Lung (tissue), 17 donors: ENCODE measurements at places on chromosomes 2 and 18. TPM values are rescaled to one million over a fixed set of nuclear protein-coding genes. Genes with fewer than 3 reads are reported as not detected.
A peak's percentile ranks its signal among the peaks of the same experiment; 100 is the strongest.

GRCh38 chr18:45399643-45400042 is 215.6 kb upstream of the SLC14A2 start:
- H3K27ac ChIP-seq: no peak overlapping the region
- DNase-seq: no peak
- no peaks in the 10 kb centered on the region for H3K36me3 ChIP-seq
- H3K4me3 ChIP-seq: no peak overlapping the region
- H3K4me1 ChIP-seq: no peaks in the 10 kb centered on the region

- H3K4me3 ChIP-seq: no peak overlapping the region
- H3K27me3 ChIP-seq: no peaks in the 10 kb centered on the region
- H3K4me1 ChIP-seq: no peaks in the 10 kb centered on the region
Measured at GRCh38 chr2:150023663-150024062, 436.1 kb upstream of the MMADHC start.

GRCh38 chr18:55102501-55102900 is 143.2 kb upstream of the CCDC68 start:
- no peaks in the 10 kb centered on the region for H3K4me1 ChIP-seq
- no peaks in the 10 kb centered on the region for H3K27me3 ChIP-seq
- H3K36me3 ChIP-seq: no peaks in the 10 kb centered on the region
- H3K27ac ChIP-seq: no peak overlapping the region
- DNase-seq: peak; percentile 61

DNA sequence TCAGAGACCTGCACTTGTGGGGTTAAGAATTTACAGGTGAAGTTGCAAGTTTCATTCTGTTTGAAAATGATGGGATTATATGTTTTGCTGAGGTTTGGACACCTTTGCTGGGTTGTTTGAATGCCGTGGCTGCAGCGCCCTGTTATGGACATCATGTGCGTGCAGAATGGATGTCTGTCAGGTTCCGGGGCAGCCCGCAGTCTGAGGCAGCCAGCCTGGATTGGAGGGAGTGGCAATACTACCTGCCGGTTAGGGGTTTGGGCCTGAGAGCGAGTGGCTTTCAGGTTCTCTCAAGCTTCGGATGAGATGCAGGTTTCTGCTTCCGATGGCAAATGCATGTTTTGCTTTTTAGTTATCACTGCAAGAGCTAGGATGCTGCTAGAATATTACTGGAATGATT is 1.1 kb downstream of the CASP8 start:
- no peaks in the 10 kb centered on the region for H3K27me3 ChIP-seq
- peak overlapping the region; percentile 3 for H3K4me3 ChIP-seq
- H3K27ac ChIP-seq: no peak overlapping the region
- no peak for DNase-seq

DNA sequence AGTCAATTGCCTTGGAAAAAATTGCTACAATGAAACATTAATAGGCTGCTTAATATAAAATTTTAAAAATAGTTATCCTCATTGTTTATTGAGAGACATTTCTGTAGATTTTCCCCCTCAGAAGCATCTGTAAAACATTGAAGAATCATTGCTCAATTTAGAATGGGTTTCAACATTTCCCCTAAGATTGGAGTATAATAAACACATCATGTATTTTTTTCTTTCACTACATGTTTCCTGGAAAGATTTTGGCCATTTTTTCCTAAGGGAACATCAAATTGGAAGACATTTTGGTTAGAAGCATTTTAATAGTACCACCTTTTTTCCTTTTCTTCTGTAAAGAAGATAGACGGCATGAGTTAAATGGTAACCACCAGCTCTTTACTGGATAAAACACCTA is 443.2 kb upstream of the SPHKAP start:
- no peaks in the 10 kb centered on the region for H3K27me3 ChIP-seq
- H3K36me3 ChIP-seq: no peaks in the 10 kb centered on the region
- DNase-seq: no peak
- no peak overlapping the region for H3K4me3 ChIP-seq
- H3K27ac ChIP-seq: no peak overlapping the region
- H3K4me1 ChIP-seq: no peaks in the 10 kb centered on the region

GRCh38 chr18:69785466-69785865 is 162.2 kb downstream of the CD226 start:
- no peak for DNase-seq
- no peak overlapping the region for H3K4me3 ChIP-seq
- H3K27ac ChIP-seq: no peak overlapping the region
- no peaks in the 10 kb centered on the region for H3K36me3 ChIP-seq

DNA sequence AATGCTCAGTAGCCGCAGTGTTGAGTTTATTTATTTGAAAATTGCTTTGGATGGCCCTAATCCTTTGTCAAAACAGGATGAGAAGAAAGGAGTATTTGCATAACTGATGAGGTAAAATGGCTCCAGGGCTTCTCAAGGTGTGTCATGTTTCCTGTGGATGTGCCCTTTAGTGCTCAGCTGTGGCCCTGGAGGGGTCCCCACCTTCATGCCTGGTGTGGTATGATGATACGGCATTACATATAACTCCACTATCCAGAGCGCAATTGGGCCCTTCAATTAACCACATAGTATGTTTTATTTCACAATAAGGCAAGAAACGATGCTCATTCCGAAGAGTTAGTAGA is 39.8 kb upstream of the TMEM178A start:
- no peaks in the 10 kb centered on the region for H3K36me3 ChIP-seq
- H3K27ac ChIP-seq: no peak overlapping the region
- no peaks in the 10 kb centered on the region for H3K27me3 ChIP-seq
- no peak overlapping the region for H3K4me3 ChIP-seq
- peaks cover 47% of the 10 kb centered on the region for H3K4me1 ChIP-seq

Gene MRPL30
- 34.2 TPM for total RNA-seq

Gene CCDC68
- 90.4 TPM for total RNA-seq

Gene MARCHF4
- 0.34 TPM for total RNA-seq

Gene RAD51AP2
- total RNA-seq: not detected

Gene PARD3B
- 38.7 TPM for total RNA-seq

Gene PLGLB1
- 8.3 TPM for total RNA-seq

Gene TGOLN2
- 145 TPM for total RNA-seq

Gene TUBA4A
- 15.6 TPM for total RNA-seq

Gene OSR1
- total RNA-seq: 36.2 TPM

Gene CPO
- 0.20 TPM for total RNA-seq
